ENCODE measurements at places on chromosomes 3 and 15. TPM values are rescaled to one million over a fixed set of nuclear protein-coding genes. Genes with fewer than 3 reads are reported as not detected.

The LRRC3B gene
- total RNA-seq = 0.37 TPM

The MLF1 gene
- 29.1 TPM for total RNA-seq

DNA sequence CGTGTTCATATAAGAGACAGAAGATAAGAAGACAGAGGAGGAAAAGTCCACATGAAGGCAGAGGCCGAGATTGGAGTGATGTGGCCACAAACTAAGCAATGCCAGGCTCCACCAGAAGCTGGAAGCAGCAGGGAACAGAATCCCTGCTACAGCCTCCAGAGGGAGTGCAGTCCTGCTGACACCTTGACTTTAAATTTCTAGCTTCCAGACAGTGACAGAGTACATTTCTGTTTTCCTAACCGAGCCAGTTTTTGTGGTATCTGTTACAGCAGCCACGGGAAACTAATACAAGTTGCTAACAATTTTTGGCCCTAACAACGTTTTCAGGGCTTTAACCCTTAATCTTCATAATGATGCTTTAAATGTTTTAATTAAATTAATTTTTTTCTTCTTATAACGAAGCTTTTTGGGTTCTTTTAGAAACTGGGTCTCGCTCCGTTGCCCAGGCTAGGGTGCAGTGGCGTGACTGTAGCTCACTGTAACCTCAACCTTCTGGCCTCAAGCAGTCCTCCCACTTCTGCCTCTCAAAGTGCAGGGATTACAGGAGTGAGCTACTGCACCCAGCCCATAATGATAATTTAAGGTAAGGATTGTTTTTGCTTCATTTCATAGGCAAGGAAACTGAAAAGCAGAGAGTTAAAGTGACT is 202.3 kb upstream of the PROK2 start:
- DNase-seq = no peak

- DNase-seq = no peak
These were observed 45.7 kb downstream of the CD86 start for GRCh38 chr3:122100591-122101463.

- no peak for DNase-seq
These were observed 67.6 kb downstream of the MITF start for GRCh38 chr3:69806735-69807438.

DNA sequence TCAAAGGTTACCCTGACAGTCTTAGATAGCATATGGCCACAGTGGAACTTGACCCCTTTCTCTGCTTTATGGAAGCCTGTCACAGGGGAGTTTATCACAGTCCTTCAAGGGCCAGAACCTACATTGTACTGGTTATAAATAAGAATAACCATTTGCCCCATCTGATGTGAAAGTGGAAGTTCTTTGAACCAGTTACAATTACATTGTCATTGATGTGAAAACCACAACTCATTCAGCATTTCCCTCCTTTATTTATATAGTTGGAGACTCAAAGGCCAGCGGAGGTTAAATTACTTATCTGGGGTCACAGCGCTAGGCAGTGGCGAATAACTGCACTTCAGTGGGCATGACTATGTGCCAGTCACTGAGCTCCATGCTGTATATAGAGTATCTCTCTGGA is 60.5 kb upstream of the TBC1D5 start:
- DNase-seq = no peak

- DNase-seq = no peak
These were observed 167.3 kb upstream of the SGO1 start for GRCh38 chr3:20353286-20353685.

- no peak for DNase-seq
These were observed 33.9 kb upstream of the GPR160 start for GRCh38 chr3:170003881-170004356.

All from lung (tissue), 17 donors.